Foreskin keratinocyte (primary cell): ENCODE measurements at places on chromosomes 13 and 19.

GRCh38 chr19:18251587-18252369, 22.5 kb downstream of the IQCN start:
- no peak for DNase-seq

DNA sequence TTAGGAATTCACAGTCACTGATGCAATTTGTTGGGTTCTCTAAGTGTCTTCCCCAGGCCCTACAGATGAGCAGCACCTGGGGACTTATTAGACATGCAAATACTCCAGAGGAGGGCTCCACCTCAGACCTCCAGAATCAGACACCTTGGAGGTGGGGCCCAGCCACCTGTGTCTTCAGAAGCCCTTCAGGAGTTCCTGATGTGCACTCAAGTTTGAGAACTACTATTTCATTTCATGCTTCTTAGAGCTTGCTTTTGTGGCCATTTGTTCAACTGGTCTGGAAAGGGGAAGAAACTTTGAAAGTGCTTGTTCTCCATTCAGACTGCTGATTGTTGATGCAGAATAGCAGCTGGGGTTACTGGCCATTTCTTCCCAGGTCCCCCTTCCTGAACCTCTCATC, 472.0 kb downstream of the COG6 start:
- DNase-seq = no peak

- DNase-seq = no peak
Observed at GRCh38 chr19:50694815-50695145, 24.8 kb downstream of the SHANK1 start.

DNA sequence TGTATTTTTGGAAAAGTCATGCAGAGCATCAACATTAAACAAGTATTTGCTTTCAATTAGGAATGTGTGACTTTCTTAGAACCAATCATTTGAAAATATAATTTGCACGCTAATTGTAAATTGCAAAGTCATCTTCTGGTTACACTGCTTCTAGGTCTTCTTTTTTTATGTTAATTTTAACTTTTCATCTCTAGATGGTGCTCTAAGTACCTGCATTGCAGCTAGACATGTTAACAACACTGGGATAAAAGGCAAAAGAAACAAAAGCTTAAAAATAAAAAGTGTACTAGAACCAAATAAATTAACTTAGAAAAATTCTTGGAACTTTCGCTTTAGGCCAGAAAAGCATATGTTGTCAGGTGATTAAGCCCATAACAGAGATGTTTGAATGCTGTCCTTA, 2758.2 kb downstream of the PCDH9 start:
- DNase-seq = peak; percentile 44

DNA sequence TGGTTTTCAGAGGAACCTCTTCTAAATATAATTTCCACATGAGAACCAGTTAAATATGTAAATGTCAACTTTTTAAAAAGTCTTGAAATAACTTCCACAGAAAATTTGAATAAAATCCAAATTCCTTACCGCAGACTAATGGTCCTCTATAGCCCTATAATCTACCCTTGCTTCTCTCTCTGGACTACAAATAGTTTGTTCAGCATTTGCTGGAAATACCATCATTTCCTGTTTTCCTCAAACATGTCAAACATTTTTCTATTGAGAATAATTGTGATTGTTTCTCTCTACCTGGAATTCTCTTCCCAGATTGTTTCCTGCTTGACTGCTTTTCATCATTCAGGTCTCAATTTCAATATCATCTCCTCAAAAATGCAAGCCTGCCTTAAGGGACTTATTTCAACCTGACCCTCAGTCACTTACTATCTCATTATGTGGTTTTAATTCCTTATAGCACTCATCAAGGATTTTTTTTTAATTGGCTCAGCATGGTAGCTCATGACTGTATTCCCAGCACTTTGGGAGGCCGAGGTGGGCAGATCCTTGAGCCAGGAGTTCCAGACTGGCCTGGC, 898.9 kb upstream of the MIR17HG start:
- DNase-seq = peak; percentile 6

- peak; percentile 72 for DNase-seq
Observed at GRCh38 chr19:10043286-10043927, 30.1 kb downstream of the RDH8 start.

DNA sequence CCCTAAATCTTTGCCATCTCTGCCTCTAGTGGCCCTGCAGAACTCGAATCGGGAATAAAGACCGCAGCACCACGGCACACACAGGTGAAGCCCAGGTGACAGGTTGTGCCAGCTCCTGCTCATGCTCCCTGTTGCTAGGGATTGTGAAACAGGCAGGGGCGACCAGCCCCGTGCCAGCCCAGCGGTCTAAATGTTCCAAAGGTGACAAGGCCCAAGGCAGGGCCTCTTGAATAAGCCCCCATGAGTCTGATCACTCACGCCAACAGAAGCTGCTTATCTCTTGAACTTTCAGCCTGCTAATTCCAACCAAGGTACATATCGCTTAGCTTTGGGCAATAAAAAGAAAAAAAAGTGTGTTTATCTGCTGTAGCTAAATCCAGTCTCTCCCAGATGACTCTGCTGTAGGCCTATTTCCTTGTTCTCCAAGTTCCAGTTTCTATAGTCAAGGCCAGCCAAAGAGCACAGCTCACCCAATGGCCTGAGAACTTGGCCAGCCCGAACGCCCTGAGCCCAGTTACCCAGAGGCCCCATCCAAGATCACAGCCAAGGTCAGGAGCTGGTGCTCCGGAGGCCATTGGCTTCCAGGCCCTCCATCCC, 191.1 kb upstream of the GPR12 start:
- no peak for DNase-seq

GRCh38 chr13:104442536-104442935, 1376.3 kb upstream of the SLC10A2 start:
- no peak for DNase-seq

- peak; percentile 63 for DNase-seq
Observed at GRCh38 chr13:39374741-39375189, 228.2 kb downstream of the LHFPL6 start.
